Heart left ventricle (tissue), 16 donors: ENCODE measurements at places on chromosomes 1 and 21.
A peak's percentile ranks its signal among the peaks of the same experiment; 100 is the strongest.

DNA sequence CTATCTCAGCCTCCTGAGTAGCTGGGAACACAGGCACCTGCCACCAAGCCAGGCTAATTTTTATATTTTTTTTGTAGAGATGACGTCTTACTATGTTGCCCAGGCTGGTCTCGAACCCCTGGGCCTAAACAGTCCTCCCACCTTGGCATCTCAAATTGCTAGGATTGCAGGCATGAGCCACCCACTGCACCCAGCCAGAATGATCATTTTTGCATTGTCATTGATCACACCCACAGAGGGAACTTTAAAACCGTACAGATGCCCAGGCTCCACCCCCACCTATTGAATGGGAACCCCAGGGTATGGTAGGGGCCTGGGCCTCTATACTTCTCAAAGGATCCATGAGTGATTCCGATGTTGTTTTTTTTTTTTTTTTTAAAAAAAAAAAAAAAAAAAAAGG is 36.7 kb downstream of the ETNK2 start:
- no peak for DNase-seq

- DNase-seq, result no peak
Measured at GRCh38 chr21:44881198-44881872, 7.8 kb upstream of the PTTG1IP start.

DNA sequence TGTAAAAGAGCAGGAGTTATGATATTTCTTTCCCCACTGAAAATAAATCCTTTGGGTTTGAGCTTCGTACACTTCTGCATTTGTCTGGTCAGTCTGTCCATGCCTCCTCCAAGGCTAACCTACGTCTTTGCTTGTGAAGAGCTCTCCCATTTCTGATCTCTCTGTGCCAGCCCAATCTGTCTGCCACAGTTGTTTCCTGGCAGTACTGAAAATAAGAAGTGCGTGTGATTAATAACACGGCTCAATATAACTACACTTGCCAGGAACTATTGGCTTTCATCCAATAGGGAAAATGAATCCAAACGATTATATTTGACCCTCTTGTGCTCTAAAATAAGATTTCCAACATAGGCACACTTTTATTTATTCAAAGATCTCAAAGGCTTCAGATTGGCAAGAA is 19.2 kb upstream of the COL24A1 start:
- no peak for DNase-seq

- no peak for DNase-seq
Measured at GRCh38 chr1:55993646-55994318, 585.6 kb downstream of the PLPP3 start.

DNA sequence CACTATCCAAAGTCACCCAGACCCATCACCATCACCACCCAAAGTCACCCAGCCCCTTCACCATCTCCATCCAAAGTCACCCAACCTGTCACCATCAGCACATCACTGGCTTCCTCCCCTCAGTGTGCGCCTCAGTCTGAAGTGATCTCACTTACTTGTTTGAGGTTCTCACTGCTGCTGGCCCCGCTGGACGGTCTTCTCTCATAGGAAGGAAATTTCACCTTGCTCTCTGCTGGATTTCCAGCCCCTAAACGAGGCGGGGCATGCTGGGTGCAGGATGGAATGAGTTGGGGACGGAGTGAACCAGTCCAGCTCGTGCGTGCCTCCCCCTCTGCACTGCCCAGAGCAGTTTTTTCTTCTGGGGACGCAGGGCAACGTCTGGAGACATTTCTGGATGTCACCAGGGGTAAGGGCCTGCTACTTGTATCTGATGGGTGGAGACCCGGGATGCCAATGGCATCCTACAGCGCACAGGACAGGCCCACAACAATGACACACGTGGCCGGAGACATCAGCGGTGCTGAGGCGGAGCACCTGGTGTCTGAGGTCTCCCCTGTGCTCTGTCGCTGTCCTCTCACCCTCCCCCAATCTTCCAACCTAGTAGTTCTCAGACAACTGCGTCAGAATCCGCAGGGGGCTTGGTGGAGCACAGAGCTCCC is 38.6 kb downstream of the PDE9A start:
- no peak for DNase-seq

- DNase-seq, result no peak
Measured at GRCh38 chr1:73980324-73981040, 217.5 kb downstream of the LRRIQ3 start.

- DNase-seq, result no peak
Measured at GRCh38 chr21:41431788-41432548, 5.9 kb downstream of the MX1 start.

DNA sequence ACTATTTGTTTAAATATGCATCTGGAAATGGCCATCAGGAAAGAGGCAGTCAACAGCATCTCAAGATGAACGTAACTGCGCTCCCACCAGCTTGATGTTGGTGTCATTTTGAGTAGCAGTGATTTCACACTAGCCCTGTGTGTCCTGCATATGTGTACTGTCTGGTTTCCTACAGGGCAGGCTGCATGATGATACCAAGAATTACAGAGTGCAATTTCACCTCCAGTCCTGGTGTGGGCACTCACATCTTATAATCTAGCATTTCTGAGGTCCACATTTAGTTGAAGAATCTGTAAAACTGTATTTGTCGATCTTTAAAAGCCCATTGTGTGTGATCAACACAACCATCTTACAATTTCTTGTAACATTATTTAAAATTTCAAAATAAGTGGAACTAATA is 336.4 kb downstream of the PAPPA2 start:
- no peak for DNase-seq

- DNase-seq, result no peak
Measured at GRCh38 chr1:180623579-180624347, 8.1 kb upstream of the XPR1 start.

DNA sequence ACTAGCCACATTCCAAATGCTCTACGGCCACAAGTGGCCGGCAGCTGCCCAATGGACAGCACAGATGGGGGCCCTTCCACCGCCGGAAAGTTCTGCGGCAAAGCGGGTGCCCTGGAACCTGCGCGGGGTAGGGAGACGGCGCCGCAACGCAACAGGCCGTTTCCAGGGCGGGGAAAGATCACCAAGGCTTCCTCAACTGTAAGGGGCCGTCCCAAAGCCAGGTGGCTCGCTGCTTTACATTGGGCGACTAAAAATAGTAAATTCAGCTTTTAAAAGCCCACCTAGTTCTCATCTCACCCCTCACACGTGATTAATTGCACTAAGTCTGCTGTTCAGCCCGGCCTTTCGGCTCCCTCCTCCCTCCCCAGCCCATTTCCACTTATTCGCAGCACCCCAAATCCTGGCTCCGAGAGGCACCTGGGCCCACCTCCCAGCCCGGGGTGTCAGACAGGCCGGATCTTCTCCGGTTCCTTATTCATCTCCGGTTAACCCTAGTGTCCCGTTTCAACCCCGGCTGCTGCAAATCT is 643 bp downstream of the CFAP298 start:
- DNase-seq, result no peak

DNA sequence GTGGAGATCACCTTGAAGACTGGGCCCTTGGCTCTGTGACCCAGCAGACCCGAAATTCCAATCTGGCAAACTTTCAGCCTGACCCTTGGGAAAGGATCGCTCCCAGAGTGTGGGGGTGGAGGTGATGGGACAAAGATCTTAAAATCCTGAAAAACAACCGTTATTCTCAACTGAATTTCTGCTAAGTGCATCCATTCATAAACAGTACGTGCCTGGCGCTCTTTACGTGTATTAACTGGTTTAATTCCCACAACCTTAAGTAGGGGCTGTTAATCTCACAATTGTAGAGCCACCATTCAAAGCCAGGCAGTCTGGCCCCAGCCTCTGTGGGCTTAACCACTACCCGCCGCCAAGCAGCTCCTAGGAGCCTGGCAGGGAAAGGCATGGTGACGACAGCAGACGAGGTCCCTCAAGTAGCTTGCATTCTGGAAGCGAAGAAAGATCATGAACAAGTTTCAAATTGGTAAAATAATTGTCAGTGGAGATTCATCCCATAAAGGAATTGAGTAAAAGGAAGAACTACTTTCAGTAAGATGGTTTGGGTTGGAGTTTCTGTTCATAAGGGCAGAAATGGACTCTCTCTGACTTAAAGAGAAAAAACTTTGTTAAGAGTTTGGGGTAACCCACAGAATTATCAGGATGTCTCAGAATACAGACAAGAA is 11.4 kb upstream of the RGS16 start:
- DNase-seq, result peak; percentile 70

DNA sequence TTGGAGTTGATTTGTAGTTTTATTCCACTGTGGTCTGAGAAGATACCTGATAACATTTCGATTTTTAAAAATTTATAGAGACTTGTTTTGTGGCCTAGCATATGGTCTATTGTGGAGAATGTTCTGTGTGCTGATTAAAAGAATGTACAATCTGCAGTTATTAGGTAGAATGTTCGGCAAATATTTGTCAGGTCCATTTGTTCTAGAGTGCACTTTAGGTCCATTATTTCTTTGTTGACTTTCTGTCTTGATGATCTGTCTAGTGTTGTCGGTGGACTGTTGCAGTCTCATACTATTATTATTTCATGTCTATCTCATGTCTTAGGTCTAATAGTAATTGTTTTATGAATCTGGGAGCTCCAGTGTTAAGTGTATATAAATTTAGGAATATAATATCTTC is 116.8 kb downstream of the NME7 start:
- no peak for DNase-seq

DNA sequence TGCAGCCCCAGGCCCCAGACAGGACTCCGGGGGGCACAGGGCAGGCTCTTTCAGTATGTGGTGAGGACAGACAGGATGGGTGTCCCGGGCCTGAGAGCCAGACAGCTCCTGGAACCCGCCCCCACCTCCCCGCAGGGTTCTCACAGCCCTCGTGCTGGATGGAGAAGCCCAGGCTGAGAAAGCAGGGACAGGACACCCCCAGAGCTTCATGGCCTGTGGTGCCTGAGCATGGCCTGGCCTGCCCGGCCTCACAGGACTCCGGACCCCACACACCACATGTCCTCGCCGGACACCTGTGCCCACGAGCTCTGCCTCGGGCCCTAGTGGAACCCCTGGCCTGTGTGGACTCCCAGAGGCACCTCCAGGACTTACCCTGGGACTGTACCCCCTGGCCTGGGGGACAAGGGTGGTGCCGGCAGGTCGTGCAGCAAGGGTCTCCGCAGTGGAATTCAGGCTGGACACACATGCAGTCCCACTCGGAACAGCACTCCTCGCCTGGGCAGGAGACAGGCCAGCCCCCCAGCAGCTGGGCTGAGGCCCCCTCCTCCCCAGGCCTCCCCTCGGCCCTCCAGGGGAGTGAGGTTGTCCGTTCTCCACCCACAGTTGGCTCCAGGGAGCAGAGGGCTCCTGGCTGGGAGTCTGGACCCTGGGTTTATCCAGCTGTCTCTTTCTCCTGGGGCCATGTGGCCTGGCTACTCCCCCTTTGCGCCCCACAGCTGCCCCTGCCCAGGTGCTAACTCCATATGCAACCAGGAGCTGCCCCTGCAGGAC is 1.2 kb downstream of the TNFRSF18 start:
- DNase-seq, result peak; percentile 20

- no peak for DNase-seq
Measured at GRCh38 chr1:234960722-234961455, 167.7 kb downstream of the TOMM20 start.

DNA sequence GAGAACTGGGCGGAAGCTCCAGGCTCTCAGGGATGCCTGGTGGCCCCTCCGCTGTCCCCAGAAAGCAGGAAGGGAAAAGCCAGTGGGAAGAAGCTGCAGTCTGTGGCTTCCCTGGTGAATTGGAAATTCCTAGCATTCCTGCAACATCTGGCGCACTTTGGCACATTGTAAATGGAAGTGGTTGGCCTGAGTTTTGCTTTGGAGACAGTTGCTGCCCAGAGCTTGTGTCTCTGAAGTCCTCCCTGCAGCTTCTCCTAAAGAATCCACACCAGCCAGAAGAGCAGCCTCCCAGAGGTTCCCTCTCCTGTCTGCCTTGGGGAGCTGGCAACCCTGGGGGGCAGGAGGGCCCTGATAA is 48.2 kb downstream of the ARHGEF10L start:
- DNase-seq, result no peak
